ENCODE measurements at places on chromosomes 5 and 9.

- peaks cover 11% of the 10 kb centered on the region for H3K4me1 ChIP-seq
- no peaks in the 10 kb centered on the region for H3K36me3 ChIP-seq
- no peaks in the 10 kb centered on the region for H3K27me3 ChIP-seq
- no peak overlapping the region for H3K4me3 ChIP-seq
Measured at GRCh38 chr5:95799191-95799835, 23.2 kb downstream of the GLRX start.

- DNase-seq: no peak
- no peak overlapping the region for H3K27ac ChIP-seq
- no peaks in the 10 kb centered on the region for H3K27me3 ChIP-seq
- no peak overlapping the region for H3K4me3 ChIP-seq
- H3K36me3 ChIP-seq: no peaks in the 10 kb centered on the region
Measured at GRCh38 chr5:765948-766631, 18.4 kb downstream of the ZDHHC11B start.

GRCh38 chr9:35501946-35502345 lies 12.0 kb downstream of the RUSC2 start:
- no peak for DNase-seq
- no peak overlapping the region for H3K4me3 ChIP-seq
- H3K27me3 ChIP-seq: no peaks in the 10 kb centered on the region
- no peak overlapping the region for H3K27ac ChIP-seq

DNA sequence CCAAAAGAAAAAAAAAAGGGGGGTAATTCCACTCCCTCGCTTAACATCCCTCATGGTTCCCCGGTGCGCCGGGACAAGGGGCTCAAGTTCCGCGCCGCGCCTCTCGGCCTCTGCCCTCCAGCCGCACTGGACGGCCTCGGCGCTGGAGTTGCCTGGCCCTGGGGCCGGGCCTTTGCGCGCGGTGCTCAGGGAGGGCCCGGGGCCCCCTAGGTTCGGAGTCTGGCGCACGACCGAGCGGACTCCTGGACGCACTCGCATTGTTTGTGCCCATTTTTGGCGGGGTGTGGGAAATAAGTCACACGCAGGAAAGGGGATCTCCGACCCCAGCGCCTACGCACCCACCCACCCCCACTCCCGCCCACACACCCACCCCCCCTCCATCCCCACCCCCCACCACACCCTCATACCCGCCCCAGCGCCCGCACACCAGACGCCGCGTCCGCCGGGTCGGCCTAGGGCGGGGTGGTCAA lies 381 bp downstream of the MED22 start:
- H3K36me3 ChIP-seq: peaks cover 3% of the 10 kb centered on the region
- peaks cover 10% of the 10 kb centered on the region for H3K4me1 ChIP-seq
- peak; percentile 69 for DNase-seq
- no peaks in the 10 kb centered on the region for H3K27me3 ChIP-seq
- H3K4me3 ChIP-seq: peak overlapping the region; percentile 86
- H3K27ac ChIP-seq: peak overlapping the region; percentile 99

- H3K36me3 ChIP-seq: no peaks in the 10 kb centered on the region
- H3K27ac ChIP-seq: peak overlapping the region; percentile 74
- DNase-seq: peak; percentile 58
- H3K27me3 ChIP-seq: no peaks in the 10 kb centered on the region
- H3K4me3 ChIP-seq: no peak overlapping the region
- H3K4me1 ChIP-seq: peaks cover 56% of the 10 kb centered on the region
Measured at GRCh38 chr9:127574072-127574993, 37.7 kb upstream of the STXBP1 start.

DNA sequence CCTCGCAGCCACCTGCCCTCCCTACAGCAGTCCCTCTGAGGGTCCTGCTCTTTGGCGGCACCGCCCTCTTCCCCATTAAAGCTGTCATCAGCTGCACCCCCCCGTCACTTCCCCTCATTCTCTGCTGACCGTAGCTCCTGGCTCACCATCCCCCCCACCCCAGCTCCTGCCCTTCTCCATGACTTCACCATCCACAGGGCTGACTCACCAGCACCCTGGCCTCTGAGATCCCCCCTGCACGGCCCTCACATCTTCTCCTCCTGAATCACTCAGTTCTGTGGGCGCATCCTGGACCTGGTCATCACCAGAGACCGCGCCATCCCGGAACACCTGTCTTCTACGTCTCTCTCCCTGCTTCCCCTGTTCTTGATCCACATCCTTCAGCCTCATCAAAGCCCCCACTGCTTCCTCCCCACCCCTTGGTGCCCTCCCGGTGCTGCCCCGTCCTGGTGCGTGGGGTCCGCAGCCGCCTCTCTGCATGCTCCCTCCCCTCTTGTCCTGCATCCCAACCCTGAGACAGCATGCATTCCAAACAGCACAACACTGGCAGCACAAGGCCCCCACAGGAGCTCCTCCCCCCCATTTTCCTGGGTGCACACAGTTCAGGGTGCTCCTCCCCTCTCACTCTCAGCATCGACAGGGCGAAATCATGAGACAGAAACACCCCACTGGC lies 12.9 kb downstream of the FLT4 start:
- no peaks in the 10 kb centered on the region for H3K36me3 ChIP-seq
- H3K4me1 ChIP-seq: no peaks in the 10 kb centered on the region
- DNase-seq: no peak
- H3K27ac ChIP-seq: no peak overlapping the region

GRCh38 chr9:110115341-110115820 lies 92.6 kb downstream of the C9orf152 start:
- no peak overlapping the region for H3K4me3 ChIP-seq
- peaks cover 15% of the 10 kb centered on the region for H3K4me1 ChIP-seq
- H3K27me3 ChIP-seq: no peaks in the 10 kb centered on the region
- DNase-seq: no peak

- no peak overlapping the region for H3K27ac ChIP-seq
- H3K36me3 ChIP-seq: no peaks in the 10 kb centered on the region
- no peak overlapping the region for H3K4me3 ChIP-seq
- no peaks in the 10 kb centered on the region for H3K27me3 ChIP-seq
- no peak for DNase-seq
Measured at GRCh38 chr5:58924306-58924705, 341.4 kb downstream of the RAB3C start.

DNA sequence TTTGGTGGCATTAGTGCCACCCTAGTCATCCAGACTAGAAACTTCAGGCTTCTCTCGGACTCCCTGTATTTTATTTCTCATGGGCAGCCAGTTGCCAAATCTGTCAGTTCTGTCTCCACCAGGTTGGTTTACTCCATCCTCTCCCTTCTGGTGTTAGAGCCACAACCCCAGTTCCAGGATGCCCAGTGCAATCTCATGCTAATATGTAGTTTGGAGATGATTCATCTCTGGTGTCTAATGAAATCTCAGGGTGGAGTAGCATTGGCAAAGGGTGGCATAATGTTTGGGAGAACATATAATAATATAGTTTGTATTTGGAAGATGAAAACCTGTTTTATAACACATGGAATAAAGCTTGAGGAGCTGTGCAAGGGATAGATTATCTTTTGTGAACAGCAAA lies 30.2 kb downstream of the SLC46A2 start:
- no peak overlapping the region for H3K27ac ChIP-seq
- H3K4me3 ChIP-seq: no peak overlapping the region
- no peak for DNase-seq
- no peaks in the 10 kb centered on the region for H3K36me3 ChIP-seq
- H3K27me3 ChIP-seq: no peaks in the 10 kb centered on the region

DNA sequence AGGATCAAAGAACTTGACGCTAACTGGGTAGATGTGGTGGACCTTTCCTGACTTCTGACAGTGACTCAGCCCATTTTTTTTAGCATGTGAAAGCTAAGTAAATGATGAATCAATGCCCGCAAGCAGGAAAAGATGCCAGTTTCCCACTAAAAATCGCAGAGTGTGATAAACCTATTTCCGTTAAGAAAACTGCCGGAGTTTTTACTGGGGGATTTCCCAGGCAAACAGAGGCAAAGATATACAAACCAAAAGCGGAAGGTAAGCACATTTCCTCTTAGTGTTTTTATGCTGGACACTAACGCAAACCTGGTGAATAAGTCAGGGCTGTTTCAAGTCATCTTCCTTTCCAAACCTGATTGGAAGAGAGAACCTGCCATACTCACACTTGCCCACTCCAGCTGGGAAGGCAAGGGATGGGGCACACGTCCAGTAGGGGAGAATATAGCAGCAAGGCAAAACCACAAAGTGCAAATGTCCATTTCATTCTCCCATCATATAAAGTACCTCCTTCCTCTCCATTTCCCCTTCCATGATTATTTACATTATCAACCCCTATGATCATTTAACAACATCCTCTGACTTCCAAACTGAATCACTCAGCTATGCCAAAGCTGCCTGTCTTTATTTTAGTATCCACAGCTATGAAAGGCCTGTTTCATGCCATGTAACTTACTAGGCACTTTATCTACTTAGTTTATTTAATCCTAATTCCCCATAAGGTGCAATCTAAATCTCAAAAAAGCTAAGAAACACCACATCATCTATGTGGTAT lies 349.7 kb upstream of the RFX3 start:
- no peak overlapping the region for H3K27ac ChIP-seq
- DNase-seq: no peak
- H3K27me3 ChIP-seq: no peaks in the 10 kb centered on the region
- H3K4me3 ChIP-seq: no peak overlapping the region
- no peaks in the 10 kb centered on the region for H3K36me3 ChIP-seq

GRCh38 chr9:108521063-108521590 lies 334.7 kb downstream of the ACTL7B start:
- no peaks in the 10 kb centered on the region for H3K27me3 ChIP-seq
- no peaks in the 10 kb centered on the region for H3K36me3 ChIP-seq
- DNase-seq: no peak
- no peaks in the 10 kb centered on the region for H3K4me1 ChIP-seq
- no peak overlapping the region for H3K27ac ChIP-seq

DNA sequence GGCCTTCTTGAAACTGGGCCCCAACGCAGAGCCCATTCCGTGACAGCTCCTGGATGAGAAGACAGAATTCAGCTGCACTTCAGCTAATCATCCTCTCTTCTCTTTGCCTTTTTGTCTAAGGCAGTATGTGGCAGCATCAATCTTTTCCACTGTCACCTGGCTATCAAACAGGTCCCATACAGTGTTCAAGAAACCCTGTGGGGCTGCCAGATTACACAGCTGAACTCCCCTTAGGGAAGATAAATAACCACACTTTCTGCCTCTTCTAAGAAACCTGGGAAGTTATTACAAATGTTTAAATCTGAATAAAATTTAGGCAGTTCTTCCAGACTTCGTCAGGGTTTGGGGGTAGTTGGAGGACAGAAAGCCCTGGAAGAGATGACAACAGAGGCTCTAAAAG lies 61.0 kb downstream of the SPEF2 start:
- H3K36me3 ChIP-seq: no peaks in the 10 kb centered on the region
- no peak for DNase-seq
- no peak overlapping the region for H3K27ac ChIP-seq
- no peaks in the 10 kb centered on the region for H3K4me1 ChIP-seq
- no peak overlapping the region for H3K4me3 ChIP-seq

- no peak for DNase-seq
- no peaks in the 10 kb centered on the region for H3K36me3 ChIP-seq
- H3K4me1 ChIP-seq: peaks cover 9% of the 10 kb centered on the region
Measured at GRCh38 chr5:135641319-135641718, 62.5 kb upstream of the CXCL14 start.

GRCh38 chr9:100227636-100228035 lies 125.1 kb downstream of the TEX10 start:
- no peaks in the 10 kb centered on the region for H3K36me3 ChIP-seq
- no peaks in the 10 kb centered on the region for H3K4me1 ChIP-seq
- no peak for DNase-seq
- H3K27ac ChIP-seq: no peak overlapping the region
- no peaks in the 10 kb centered on the region for H3K27me3 ChIP-seq

GRCh38 chr5:34064656-34065055 lies 21.6 kb upstream of the C1QTNF3 start:
- H3K27me3 ChIP-seq: no peaks in the 10 kb centered on the region
- H3K4me3 ChIP-seq: no peak overlapping the region
- H3K27ac ChIP-seq: no peak overlapping the region
- DNase-seq: no peak
- no peaks in the 10 kb centered on the region for H3K4me1 ChIP-seq

DNA sequence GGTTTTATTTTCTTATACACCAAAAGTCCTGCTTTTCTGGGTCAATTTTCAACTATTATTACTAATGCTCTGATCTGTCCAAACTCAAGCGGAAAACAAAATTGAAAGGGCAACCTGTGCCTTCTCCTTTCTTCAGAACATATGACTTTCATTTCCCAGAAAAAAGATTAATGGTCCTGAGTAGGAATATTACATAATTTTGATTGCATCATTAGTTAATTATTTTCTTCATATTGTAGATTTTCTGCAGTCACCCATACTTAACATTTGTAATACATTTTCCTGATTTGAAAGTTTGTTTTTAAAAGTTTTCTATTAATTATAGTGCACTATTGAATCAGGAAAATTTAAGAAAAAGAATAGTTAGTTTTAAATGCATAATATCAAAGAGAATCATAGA lies 1.7 kb upstream of the PCDHB8 start:
- no peaks in the 10 kb centered on the region for H3K27me3 ChIP-seq
- no peak overlapping the region for H3K4me3 ChIP-seq
- H3K4me1 ChIP-seq: no peaks in the 10 kb centered on the region
- no peak overlapping the region for H3K27ac ChIP-seq
- no peak for DNase-seq

GRCh38 chr5:23411200-23411599 lies 96.2 kb upstream of the PRDM9 start:
- no peak overlapping the region for H3K27ac ChIP-seq
- DNase-seq: no peak
- no peaks in the 10 kb centered on the region for H3K36me3 ChIP-seq
- no peaks in the 10 kb centered on the region for H3K27me3 ChIP-seq
- no peak overlapping the region for H3K4me3 ChIP-seq

DNA sequence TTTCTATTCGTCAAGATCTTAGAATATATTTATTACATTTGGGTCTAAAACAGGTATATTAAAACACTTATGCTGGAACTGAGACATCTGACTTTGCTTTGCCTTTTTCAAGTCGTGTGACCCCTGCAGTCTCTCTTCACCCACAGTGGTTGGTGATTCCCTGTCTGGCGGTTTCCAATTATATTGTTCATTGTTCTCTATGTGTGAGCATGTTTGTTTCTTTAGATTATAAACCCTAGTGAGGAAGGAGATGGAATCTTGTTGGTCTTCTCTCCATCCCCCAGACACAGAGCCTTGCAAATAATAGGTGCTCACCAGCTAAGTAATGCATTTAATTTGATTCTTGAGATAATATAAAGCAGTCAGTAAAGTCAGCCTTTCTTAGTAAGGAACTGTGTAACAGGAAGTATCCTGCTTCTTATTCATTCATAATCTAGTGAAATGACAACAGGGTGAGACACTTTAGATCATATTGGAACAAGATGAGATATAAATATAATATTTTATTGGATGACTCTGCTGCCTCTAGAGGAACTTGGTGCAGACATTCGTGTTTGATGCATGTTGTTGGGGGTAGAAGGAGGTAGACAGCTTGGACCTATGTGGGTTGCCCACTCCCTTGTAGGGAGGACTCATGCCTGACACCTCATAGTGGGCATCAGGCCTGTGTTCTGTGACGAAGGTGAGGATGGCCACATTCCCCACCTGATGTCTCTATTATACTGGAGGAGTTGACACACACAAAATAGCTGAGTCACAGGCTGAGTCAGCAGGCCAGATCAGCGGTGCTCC lies 88.1 kb downstream of the FGF1 start:
- no peak overlapping the region for H3K27ac ChIP-seq
- DNase-seq: no peak
- H3K4me1 ChIP-seq: peaks cover 11% of the 10 kb centered on the region
- H3K27me3 ChIP-seq: no peaks in the 10 kb centered on the region

All from hepatocyte (in vitro differentiated cells).